ENCODE measurements at places on chromosomes 5 and 9.

- peak; percentile 41 for DNase-seq
Measured at GRCh38 chr9:135536216-135536615, 9.7 kb upstream of the OBP2A start.

- DNase-seq = no peak
Measured at GRCh38 chr9:98484162-98484561, 224.6 kb downstream of the GABBR2 start.

GRCh38 chr5:61319388-61320146 is 12.5 kb upstream of the ZSWIM6 start:
- DNase-seq = no peak

GRCh38 chr5:170757182-170757601 is 26.3 kb upstream of the GABRP start:
- DNase-seq = no peak

DNA sequence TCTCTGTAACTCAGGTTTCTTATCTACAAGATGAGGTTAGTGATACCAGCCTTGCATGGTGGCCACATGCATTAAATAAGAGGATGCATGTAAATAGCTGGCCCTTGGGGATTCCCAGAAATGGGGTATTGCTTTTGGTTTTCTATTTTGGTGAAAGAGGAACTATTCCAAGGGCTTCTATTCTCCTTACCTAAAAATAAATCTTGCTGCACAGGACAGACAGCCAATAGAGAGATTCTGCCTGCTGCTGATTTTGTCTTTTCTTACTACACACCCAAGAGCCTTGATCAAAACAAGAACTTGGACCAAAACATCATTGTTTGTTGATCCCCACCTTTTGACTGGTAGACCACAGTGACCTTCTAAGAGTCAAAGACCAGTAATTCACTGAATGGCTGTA is 161.8 kb downstream of the PJA2 start:
- DNase-seq = no peak

- DNase-seq = no peak
Measured at GRCh38 chr5:12460493-12461261, 556.4 kb upstream of the CTNND2 start.

DNA sequence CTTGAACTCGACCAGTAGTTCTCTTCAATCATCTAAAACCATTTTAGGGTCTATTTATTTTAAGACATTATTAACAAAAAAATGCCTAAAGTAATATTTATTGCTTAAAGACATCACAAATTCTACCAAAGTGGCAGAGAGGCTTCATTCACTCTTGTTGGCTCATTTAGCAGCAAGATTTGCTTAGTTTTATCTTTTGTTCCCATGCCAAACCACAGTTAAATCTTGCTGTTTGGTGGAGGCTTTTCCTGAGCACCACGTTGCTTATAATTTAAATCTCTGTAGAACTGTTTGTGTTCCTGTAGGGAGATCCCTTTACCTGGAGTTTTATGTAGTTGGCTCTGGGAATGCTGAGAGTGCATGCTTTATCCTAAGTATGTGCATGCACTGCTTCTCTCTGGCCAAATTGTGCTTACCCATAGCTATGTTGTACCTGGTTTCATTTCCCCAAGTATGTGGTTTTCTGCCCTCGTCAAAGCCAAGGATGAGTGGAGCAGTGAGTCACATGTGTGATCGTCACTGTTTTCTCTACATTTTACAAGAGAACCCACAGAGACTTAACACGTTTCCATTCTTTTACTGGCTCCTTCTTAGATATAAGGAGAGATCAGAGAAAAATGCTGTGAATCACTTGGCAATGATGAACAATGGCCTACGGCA is 42.1 kb upstream of the MAST4 start:
- DNase-seq = no peak

- DNase-seq = no peak
Measured at GRCh38 chr5:150033334-150033733, 32.8 kb downstream of the HMGXB3 start.

- no peak for DNase-seq
Measured at GRCh38 chr5:14107536-14107935, 35.6 kb upstream of the TRIO start.

DNA sequence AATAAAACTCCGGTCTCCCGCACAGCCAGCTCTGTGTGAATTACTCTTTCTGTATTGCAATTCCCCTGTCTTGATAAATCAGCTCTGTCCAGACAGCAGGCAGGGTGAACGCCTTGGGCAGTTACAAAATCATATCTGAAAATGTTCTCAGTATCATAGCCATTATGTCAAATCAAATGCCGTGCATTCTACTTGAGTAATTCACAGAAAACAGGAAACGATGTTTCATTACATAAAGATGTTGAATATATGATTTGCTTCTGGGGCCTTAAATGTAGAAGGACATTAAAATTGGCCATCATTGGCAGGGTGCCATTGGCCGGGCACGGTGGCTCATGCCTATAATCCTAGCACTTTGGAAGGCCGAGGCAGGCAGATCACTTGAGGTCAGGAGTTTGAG is 8.5 kb downstream of the POLR3G start:
- DNase-seq = no peak

GRCh38 chr5:147509041-147509709 is 693 bp downstream of the DPYSL3 start:
- peak; percentile 80 for DNase-seq

DNA sequence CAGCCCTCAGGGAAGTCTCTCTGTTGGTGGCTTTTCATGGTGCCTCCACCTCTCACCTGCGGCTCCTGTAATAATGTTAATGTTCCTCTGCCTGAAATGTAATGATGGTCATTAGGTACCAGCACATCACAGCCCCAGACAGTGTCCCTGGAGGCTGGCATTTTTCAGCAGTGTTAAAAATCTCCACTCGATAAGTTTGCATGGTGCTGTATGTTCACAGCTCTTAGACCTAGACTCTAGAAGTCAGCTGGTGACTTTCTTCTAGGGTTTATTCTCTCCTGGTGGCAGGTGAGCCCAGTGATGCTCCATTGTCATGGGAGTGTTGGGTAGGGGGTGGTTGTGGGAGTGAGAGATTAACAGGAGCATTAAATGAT is 53.1 kb downstream of the GPR107 start:
- DNase-seq = no peak

GRCh38 chr5:39376293-39376714 is 12.0 kb upstream of the C9 start:
- DNase-seq = no peak

DNA sequence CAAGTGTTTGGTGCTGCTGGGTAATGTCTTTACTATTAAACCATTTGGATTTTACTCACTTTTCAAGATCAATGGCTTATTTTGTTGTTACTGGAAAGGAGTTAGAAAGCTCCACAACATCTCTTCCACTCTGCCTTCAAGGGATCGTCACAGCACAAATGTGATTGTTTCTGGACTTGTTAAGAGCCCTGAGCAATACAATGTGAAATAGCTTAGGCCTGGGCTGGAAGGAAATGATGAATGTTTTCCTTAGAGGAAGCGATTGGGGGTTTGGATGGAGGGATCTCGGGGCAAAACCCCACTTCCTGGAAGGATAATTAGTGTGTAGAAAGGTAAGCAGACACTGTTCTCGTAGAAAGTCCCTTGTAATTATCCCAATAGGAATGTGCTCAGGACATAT is 59.3 kb upstream of the MYO10 start:
- DNase-seq = no peak

DNA sequence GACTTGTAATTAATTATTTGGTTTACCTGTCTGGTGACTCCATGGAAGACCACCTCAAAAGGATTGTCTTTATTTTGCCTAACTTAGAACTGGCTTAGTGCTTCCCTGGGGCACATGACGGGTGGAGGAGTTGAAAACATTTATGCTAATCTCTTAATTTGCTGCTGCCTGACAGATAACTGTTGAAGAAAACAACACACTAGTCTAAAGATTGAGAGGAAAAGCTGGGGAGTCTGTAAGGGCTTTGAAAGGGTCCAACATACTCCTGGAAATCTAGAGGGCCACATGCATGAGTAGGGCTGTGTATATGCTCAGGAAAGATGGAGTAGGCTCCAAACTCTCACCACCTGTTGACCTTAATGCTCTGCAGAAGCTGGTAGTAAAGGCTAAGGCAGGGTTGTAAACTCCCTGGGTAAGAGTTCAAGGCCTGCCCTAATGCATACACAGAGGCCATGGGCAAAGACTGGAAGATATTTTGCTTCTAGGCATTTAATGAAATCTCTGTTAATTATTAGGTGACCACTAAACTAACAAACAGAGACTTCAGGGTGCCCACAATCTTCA is 40.7 kb downstream of the NR3C1 start:
- DNase-seq = no peak

DNA sequence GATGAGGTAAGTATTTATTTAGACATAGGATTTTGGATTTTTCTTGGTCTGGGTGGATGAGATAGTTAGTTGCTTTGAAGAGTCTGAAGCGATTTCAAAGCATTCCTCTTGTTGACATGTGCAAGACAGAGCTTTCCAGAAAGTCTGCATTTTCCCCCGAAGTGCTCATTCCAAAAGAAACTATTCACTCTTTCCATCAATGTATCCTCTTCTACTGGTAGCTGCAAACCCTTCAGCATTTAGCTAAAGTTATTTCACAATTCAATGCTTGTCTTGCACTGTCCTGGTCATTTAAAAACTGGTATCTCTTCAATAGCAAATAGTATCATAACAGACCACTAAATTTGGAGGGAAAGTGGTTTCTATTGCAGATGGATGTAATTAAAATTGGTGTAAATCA is 13.0 kb downstream of the NREP start:
- no peak for DNase-seq

DNA sequence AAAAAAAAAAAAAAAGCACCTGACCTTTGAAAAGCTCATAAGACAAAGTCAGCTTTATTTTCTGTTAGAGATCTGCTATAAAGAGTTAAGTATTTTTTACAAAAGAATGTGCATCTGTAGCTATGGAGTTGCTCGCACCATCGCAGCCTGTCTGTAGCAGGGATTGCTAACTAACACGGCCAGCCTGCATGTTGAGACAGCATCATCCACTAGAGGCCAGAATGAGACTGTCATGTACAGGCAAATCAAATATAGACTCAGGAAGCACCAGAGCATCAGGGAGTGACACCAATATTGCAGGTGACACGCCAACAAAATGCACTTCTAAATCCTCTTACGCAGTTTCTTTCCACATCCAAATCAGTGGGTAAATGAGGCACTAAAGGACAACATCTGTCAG is 136.3 kb upstream of the RASEF start:
- no peak for DNase-seq
